ENCODE measurements at places on chromosomes 2 and 18.

GRCh38 chr2:143717053-143717452 is 587.8 kb downstream of the ARHGAP15 start:
- DNase-seq = no peak

DNA sequence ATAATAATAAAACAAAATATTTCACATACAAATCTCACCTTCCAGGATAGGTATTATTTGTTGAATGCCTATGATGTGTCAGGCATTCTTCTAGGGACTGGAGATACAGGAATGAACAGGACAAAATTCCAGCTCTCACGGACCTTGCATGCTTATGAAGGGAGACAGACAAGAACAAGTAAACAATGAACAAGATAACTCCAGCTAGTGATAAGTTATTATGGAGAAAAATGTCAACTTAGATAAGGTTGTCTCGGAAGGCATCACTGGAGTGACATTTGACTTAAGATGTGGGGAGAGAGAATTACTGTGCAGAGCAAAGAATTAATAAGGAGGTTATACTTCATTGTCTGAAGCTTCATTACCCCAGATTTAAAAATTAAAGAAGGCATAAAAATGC is 836.7 kb downstream of the SOCS6 start:
- no peak for DNase-seq

DNA sequence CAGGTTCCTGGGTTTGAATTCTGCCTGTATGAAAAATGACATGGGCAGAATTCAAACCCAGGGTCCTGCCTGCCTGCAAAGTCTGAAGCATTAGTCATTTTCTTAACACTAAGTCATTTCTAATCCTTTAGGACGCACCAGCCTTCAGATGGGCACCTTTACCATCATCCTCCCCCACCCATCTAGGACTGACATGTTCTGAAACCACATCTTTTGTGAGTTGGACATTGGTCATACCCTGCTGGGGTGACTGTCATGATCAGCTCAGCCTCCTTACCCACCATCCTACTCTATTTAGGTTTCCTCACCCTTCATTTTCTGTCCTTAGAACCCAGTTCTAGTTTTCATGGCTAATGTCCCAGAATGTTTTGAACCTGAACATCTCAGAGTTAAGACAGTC is 104.9 kb downstream of the TRIB2 start:
- DNase-seq = no peak

DNA sequence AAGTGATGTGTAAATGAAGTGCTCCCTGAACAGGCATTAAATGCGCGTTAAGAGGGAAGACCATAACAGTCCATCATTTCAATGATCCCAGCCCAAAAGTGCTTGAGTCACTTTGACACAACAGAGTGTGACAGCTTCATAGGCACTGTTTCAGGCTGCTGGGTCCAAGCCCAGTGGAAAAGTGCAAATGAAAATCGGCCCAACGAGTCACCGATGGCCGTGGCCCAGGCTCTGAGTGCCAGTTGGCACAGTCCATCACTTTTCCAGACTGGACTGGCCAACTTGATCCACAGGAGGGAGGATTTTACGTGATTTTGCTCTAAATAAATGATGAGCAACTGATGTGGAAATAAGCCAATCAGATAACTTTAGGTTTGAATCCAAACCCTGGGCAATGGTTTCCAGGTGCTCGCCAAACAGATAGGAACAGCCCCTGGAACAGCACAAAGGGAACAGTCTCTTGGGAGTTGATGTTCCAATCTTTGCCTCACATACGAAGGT is 114.0 kb downstream of the SP3 start:
- DNase-seq = peak; percentile 1

DNA sequence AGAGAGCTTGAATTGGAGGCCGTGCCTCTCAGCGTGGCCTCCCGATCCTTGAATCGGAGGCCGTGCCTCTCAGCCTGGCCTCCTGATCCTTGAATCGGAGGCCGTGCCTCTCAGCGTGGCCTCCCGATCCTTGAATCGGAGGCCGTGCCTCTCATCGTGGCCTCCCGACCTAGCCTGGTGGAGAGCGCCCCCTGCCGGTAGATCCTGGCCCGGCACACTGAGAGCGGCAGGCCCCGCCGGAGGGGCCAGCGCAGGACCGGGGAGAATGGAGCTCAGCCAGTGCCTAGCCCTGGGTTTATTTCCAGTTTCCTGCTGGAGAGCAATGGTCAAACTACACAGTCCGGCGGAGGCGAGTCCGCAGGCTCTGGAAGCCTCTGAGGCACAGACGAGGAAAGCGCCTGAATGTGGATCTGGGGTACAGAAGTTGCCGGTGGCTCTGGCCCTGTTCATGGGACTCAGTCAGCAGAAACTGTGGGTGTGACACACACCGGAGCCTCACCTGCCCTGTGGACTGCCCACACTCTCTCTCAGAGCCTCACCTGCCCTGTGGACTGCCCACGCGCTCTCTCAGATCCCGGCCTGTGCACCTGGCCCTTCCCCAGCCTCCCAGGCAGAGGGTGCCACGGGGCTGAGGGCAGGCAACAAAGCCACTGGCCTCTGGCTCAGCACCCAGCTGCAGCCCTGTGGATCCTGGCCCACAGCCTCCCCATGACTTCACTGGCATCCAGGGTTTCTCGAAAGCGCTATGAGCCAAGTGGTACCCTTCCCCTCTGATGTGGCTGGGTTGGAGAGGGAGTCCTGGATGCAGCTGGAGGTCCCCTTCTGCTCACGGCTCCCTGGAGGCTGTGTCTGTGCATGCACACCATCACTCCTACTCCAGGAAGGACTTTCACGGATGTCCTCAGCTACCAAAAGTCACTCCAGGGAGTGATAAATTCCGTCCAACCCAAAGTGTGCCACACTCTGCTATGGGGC is 1.5 kb downstream of the IL36B start:
- DNase-seq = no peak

DNA sequence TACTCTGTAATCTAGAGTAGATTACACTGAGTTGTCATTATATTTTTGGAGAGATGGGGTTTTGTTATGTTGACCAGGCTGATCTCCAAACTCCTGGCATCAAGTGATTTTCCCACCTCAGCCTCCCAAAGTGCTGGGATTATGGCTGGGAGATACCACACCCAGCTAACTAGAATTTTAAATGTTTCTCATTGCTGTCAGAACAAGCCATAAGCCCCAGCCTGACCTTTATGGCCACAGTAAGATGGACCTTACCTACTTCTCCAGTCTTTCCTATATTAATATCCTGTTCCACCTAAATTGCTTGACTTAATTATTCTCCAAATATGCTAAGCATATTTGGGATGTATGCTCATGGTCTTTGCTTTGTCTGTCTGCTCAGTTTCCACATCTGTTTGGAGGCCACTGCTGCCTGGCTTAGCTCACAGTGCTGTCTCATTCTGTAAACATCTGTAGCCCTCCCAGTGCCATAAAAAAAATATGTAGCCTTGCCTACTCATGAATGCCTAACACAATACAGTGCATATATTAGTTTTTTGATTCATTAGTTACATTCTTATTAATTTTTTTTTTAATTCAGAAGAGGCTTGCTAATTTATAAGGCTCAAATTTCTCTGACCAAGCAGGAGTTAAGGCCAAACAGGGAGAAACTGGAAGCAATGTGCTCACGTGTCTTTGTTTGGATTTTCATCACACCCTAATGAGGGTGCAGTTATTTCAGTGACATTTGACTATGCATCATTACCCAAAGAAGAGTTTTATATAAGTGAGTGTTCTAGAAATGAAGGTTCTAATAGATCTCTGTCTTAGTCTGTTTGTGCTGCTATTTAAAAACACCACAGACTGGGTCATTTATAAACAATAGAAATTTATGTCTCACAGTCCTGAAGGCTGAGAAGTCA is 45.3 kb upstream of the PSME4 start:
- no peak for DNase-seq

- peak; percentile 91 for DNase-seq
These were observed 86.8 kb upstream of the SP3 start for GRCh38 chr2:174051741-174052583.

- DNase-seq = no peak
These were observed 47.0 kb downstream of the CHRNA1 start for GRCh38 chr2:174717273-174717672.

DNA sequence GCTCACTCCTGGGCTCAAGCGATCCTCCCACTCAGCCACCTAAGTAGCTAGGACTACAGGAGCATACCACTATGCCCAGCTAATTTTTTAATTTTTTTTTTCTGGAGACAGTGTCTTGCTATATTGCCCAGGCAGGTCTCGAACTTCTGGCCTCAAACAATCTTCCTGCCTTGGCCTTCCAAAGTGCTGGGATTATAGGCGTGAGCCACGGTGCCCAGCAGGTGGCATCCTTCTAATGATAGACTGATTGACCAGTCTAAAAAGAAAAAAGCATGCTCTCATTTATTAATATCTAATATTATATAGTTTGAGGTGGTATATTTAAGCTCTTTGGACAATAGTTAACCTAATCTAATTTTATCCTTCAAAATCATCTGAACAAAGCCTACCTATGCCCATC is 198.6 kb downstream of the CAMKMT start:
- no peak for DNase-seq

- no peak for DNase-seq
These were observed 144.8 kb downstream of the ARHGAP28 start for GRCh38 chr18:6874315-6874714.

DNA sequence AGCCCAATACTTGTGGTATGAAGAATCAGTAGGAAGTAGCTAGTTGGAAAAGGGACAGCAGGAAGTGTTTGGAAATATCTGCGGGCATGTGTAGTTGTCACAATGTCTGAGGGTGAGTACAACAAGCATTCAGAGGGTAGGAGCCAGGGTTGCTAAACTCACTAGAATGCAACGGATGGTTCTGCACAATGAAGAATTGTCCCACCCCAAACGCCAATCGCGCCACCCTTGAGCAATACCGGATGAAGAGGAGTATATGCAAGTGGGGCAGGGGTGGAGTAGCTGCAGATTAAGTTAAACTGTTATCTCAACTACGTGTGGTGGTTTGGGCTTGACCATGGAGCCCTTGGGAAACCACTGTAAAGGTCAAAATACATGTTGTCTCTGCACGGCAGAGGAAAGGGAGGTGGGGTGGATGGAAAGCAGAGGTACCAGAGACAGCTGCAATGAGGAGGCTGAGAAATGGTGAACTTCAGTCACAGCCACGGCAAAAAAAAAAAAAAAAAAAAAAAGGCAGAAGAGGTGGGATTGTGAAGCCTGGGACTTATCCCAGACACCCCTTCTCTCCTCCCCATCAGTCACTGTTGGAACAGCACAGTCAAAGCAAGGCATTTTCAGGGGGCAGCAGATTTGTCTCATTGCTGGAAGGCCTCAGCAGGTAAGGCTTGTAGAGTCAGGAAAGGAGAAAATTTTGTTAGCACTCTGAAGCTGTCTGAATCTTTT is 5.2 kb downstream of the CCL20 start:
- no peak for DNase-seq

DNA sequence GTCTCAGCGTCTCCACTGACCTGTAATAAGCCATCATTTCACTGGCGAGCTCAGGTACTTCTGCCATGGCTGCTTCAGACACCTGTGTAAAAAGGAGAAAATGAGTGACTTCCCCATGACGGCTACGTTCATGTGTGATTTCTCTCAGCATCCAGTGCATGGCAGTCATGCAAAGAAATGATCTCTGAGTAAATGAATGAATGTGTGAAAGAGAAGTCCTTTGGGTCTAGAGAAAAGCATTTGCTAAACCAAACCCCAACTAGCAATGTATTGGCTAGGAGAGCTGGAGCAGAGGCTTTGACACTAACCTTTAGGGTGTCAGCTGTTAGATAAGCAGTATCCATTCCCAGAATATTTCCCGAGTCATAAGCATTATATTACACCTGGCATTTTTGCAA is 417 bp downstream of the IL1B start:
- DNase-seq = no peak

DNA sequence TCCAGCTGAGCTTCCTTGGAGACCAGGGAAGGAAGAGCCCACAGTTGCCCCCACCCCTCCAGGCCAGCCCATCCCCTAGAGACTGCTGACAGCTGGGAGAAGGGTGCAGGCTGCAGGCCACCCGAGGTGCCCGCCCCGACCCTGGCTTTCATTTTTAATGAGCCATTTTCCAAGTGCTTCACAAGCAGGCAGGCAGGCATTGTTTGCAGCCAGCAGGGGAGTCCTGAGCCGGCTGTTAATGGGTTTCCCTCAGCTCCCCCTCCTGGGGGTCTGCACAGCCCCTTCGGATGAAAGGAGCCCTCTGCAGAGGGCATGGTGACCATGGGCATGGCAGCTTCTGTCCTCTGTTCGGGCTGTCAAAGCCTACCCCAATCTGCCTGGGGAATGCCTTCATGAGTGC is 94.5 kb downstream of the ZBTB7C start:
- DNase-seq = no peak

DNA sequence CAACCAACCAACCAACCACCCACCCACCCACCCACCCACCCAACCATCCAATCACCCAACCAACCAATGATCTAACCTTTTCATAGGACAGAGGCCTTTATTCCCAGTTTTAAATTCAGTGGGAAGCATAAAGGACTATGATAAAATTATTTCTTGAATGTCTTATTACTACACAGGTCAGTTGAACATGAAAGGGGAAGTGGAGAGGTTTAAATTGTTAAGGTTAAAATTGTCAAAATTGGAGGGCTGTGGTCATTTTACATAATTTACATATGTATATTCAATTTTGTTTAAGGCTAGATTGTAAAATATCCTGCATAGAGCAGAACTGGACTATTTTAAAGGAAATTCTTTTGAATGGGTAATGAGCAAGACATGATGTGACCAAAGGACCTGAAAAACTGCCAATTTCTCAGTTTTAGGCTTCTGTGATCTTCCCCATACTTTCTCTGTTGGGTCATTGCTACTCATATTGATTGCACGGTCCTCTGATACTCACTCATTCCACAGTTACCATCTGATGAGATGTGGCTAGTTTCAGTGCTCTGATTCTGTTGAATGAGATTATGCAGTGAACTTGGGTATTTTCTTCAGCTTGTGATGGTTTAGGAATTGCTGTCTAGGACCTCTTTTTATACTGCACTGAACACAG is 127.4 kb downstream of the PLCL1 start:
- no peak for DNase-seq

DNA sequence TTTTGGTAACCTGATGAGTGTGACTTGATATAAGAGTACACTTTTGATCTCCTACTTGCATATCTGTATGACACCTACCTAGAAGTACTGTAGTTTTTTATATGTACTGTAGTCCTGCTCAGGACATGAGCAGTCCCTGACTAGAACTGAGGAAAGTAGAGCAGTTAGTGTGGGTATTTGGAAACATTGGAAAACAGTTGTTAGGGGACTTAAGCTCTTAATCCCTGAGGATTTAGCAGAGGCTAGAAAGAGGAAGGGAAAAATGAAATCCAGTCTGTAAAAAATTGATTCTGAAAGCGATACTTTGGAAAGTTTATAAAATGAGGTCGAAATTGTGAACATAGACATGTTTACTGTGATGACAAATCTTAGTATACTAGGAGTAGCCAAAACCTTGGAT is 125.6 kb downstream of the NCOA1 start:
- no peak for DNase-seq

DNA sequence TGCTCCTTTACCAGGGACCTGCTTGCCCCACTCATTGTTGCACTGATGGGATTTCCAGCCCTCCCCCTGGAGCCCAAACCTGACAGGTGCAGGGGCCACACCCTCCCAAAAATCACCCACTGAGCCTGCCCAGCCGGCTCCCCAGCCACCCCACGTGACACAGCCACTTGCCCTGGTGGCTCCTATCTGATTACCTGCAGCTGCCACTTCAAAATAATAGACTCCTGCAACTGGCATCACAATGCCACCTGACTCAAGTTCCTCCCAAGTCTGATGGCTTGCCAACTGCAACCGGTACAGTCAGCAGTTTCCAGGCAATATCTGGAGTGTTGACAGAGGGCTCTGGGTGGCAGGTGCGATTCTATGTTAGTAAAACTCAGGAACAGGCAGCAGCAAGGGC is 66.2 kb downstream of the CRACDL start:
- peak; percentile 25 for DNase-seq

All from LoVo (cell line).